ENCODE measurements at places on chromosomes 5 and 9. TPM values are rescaled to one million over a fixed set of nuclear protein-coding genes. Genes with fewer than 3 reads are reported as not detected.

DNA sequence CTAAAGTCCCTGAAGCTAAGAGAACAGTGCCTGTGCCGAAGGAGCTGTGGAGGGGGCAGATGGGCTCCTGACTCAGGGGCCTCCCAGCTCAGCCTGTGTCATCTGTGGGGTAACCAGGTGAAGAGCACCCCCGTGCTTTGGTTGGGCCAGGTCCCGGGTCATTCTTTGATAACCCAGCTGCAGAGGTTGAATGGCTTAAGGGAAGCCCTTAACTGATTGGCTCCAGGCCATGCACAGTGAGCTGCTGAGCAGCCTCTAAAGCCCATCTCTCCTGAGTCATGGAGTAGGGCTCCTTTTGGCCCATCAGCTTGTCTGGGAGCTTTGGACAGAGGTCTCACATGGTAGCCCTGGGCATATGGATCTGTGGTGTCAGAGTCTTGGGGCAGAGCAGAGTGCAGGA, 28.7 kb downstream of the COL27A1 start:
- DNase-seq, result no peak

GRCh38 chr5:173648308-173648866, 31.9 kb upstream of the BOD1 start:
- no peak for DNase-seq

DNA sequence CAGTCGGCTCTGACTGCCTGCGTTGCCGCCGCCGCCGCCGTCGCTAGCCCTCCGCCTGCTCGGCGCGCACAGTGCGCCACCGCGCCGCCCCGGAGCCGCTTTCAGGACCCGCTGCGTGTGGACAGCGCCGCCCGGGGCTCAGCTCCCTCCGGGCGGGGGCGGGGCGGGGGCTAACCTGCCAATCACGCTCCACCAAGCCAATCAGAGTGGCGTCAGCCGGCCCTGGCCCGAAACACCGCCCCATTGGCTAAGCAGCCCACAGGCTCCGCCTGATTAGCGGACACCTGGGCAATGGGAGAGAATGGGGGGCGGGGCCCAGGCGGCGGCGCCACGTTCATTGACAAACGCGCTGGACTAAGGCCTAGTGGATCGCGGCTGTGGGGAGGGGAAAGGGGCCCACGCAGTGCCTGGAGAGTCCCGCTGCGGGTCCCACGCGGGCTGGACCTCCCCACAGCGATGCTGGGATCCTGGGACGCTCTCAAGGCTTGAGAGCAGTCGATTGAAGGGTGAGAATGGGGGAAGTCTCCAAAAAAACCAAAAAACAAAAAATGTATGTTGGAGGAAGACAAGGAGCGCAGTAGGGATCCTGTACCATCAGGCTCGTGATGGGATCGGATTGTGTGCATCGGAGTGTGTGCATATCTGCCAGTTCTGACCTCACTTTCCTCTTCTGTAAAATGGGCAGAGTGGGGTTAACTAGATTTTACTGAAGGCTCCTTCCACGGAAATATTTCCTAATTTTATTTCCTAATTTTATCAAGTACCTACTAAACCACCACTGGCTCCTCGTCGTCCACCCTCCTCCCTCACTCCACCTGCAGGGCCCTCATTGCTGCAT, 6.3 kb downstream of the PAX5 start:
- DNase-seq, result no peak

GRCh38 chr9:124480621-124480981, 26.6 kb downstream of the NR5A1 start:
- no peak for DNase-seq

DNA sequence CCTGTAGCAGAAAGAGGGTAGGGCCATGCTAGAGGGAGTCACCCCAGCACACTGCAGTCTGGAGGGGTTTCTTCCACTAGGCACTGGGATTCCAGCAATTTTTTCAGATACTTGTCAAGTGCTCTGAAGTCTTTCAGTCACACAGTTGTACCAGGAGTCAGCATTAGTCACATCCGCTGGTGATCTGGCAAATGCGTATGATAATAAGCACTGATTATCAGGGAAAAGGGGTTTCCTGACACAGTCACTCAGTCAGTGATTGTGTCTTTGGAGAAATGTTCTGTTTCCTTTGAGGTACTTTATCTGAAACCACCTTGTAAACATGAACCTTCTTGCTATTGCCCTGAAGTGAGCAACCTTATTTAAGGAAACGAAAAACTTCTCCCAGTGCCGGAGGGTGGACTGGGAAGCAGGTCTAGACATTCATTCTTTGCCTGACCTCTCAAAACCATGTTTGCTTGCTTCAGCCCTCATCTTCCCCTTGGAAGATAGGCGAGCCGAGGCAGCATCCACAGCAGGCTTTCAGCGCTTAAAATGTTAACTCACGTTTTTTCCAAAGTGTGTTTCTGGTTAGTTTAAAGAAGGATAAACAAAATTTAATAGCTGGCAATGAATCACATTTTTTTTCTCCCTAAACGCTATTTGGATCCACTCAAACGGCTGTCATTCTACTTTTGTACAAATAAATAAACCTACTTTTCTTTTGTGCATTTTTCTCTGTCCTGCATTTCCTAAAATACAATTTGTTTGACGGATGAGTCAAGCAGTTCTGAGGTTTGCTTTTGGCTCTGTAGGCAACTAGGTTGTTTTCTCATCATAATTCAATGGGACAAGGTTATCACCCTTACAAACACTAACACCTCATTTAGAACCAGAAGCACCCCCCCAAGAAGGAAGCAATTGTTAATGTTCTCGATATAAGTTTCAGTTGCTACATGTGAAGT, 77.7 kb downstream of the FOXD1 start:
- no peak for DNase-seq

DNA sequence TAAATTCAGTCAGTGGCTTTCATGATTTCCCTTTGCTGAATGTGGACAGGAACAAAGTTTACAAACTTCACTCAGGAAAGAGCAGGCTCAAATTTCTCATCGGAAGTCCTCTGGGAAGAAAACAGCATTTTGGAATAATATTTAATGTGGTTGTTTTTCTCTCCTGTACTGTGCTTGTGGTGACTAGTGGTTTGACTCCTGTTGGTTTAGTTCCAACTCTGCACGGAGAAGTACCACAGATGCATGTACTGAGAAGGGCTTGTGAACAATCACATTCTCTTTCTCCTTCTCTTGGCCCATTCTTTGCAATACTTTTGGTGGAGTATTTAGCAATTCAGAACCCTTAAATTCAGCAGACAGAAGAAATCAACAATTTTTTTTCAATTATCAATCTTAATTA, 13.3 kb downstream of the MPDZ start:
- no peak for DNase-seq

DNA sequence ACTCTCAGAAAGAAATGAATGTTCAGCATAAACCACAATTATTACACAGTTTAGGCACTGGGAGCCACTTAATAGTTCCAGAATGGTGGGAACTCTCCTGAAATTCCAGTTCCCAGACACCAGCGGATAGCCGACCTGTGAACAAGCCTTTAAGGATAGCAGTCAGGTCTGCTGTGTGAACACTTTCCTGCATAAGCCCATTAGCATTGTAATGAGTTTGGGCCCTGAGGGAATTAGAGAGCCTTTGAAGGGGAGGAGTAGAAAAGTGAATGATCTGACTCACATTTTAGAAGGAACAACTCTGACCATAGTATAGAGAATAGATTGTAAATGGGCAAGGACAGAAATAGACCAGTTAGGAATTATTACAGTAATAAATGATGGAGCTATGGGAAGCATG, 189.1 kb downstream of the ADGRV1 start:
- DNase-seq, result no peak

GRCh38 chr5:80124121-80124918, 89.2 kb downstream of the THBS4 start:
- DNase-seq, result no peak

GRCh38 chr9:91407580-91408318, 15.9 kb downstream of the NFIL3 start:
- DNase-seq, result no peak

GRCh38 chr9:27688954-27689353, 115.7 kb upstream of the C9orf72 start:
- no peak for DNase-seq

GRCh38 chr5:104412649-104413240, 850.2 kb upstream of the NUDT12 start:
- no peak for DNase-seq

GRIN1 gene
- 0.36 TPM for total RNA-seq

DNA sequence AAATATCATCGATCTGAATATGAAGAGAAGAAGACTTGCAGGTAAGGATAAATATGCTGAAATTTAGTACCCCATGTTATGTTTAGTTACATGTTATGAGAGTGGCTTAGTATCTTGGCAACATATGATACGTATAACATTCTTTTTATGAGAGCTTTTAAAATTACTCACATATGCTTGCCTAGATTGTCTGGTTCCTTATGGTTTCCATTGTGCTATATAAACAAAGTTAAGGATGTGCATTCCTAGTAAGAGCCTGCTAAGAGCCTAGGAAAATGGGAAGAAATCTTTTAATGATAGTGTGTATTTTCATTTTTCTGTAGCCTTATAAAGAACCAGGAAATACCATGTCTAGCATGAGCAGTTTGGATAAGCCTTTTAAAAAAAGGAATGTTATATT, 112.0 kb upstream of the KCNN2 start:
- no peak for DNase-seq

PDE8B gene
- total RNA-seq, result 6.1 TPM

DNA sequence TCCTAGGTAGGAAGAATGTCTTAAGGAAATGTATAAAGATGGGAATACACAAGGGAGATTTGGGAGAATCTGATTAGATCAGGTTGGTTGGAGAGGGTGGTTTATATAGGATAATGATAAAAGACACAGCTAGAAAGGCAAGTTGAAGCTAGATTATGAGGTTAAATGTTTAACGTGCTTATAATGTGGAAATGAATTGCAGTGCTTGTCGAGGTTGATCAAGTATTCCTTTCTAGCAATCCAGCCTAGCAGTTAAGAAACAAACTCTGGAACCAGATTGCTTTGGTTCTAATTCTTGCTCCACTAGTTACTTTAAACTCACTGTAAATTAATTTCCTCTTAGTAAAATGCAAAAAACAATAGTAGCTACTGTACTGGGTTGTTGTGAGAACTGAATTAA, 76.5 kb downstream of the NIPBL start:
- DNase-seq, result no peak

- no peak for DNase-seq
Measured at GRCh38 chr9:75147638-75148037, 59.3 kb downstream of the OSTF1 start.

GRCh38 chr5:119445544-119445943, 6.8 kb upstream of the HSD17B4 start:
- no peak for DNase-seq

ZNF454 gene
- total RNA-seq, result 2.0 TPM

GRCh38 chr9:87793292-87793691, 67.4 kb downstream of the CTSL start:
- DNase-seq, result no peak

IFNB1 gene
- not detected for total RNA-seq

CDX1 gene
- 1.4 TPM for total RNA-seq

PCDHGA7 gene
- 15.2 TPM for total RNA-seq

GRCh38 chr9:99411068-99411467, 189.0 kb downstream of the SEC61B start:
- DNase-seq, result no peak

PJA2 gene
- 213 TPM for total RNA-seq

TNC gene
- total RNA-seq, result 462 TPM

GRCh38 chr5:129541648-129542251, 81.7 kb downstream of the ADAMTS19 start:
- DNase-seq, result no peak

SLC6A7 gene
- total RNA-seq, result not detected

PCA3 gene
- total RNA-seq, result 0.28 TPM

DNA sequence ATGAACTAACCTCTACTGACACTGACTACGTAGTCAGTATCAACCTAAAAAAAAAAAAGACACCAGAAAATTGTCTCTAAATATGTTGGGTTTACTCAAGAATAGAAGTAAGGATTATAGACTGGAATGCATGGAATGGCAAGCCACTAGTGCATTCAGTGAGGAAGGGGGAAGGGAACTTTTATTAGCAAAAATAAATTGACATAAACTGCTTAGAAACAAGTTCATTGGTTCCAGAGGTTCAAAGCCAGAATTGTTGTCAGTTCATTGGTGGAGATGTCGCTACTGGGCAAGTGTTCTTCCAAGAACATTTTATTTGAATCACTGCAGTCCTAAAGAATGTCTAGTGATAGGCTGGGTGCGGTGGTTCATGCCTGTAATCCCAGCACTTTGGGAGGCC, 26.1 kb upstream of the AOPEP start:
- DNase-seq, result no peak

GRCh38 chr9:136981588-136982231, 1.1 kb upstream of the LCNL1 start:
- no peak for DNase-seq

DNA sequence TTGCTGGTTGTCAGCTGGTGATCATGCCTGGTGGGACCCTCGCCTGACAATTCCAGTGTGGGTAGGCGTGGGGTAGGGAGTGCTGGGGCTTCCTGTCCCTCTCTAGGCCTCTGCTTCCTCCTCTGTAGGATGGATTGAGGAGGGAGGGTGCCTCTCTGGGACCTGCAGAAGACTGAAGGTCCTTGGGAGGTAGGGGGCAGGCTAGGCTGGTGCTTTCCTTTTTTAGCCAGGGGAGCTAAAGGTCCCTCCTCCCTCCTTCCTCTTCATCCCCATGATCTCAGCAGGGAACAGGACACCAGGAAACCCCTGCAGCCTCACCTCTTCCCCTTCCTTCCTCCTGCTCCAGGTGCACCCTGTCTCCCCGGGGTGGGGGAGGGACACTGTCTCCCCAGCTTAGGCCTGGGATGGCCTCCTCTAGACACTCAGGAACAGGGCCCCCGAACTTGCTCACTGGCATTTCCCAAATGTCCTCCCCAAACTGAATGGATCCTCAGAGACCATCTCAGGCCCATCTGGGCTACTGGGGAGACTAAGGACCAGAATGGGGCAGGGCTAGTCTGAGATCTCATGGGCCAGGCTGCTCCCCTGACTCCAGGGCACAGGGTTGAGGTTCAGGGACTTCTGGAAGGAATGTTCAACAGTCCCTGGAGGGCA, 8.4 kb downstream of the SH2D3C start:
- DNase-seq, result no peak

CD14 gene
- 86.0 TPM for total RNA-seq

GRCh38 chr5:75236322-75237316, at the start of gene ANKRD31:
Gene ANKRD31, minus strand, starts transcription at chr5:75236878. Its CDS starts 192 bp downstream, at chr5:75236686.
- peak; percentile 90 for DNase-seq

GRCh38 chr5:176388003-176388443, 375 bp downstream of the NOP16 start:
- no peak for DNase-seq

DNA sequence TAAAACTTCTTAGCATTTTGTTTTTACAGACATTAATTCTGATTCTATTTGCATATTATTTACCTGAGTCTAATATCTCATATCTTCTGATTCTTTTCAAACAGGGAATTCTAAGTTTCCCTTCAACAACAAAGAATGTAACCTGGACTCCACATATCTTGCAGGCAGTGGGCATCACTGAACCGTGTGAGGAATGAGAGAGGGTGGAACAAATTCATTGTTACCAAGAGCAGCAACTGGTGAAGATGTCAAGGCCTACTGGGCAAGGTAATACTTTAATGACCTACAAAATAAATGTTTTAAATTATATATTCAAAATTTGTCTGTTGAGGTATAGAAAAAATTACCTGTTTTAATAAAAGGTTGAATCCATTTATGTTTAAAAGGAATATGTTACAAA, 455.3 kb upstream of the TUSC1 start:
- DNase-seq, result no peak

All from sigmoid colon (tissue), 7 donors.